Karpas-422 (cell line): ENCODE measurements at places on chromosomes 16 and 17.

DNA sequence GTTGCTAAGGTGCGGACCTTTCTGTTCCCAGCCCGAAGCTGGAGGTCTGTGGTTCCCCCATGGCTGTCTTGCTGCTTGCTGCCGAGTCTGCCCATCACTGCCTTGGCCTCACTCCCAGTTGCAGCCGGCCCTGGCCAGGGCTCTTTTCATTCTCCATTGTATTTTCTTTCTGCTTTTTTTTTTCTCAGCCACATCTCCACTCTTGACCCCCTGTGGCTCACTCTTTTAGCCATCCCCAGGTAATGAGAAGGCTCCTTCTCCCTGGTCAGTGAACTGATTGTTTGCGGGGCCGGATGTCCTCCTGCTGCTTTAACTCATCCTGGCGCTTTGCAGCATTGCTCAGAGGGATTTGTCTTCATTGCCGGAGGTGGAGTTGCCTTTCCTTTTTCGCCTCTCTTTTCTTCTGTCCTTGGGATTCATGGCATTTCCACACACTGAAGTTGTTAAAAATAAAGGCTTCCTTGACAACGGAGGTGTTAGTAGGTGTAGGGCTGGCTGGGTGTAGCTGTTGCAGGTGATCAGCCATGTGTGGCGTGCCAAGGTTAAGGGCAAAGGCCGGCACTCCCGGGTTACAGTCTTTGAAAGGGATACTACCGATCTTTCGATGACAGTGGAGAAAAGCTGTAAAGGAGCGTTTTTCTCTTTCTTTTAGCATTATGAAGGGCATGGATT lies 34.1 kb downstream of the MAP2K6 start:
- no peak for DNase-seq
- no peaks in the 10 kb centered on the region for H3K36me3 ChIP-seq
- no peaks in the 10 kb centered on the region for H3K27me3 ChIP-seq
- H3K4me3 ChIP-seq: no peak overlapping the region
- H3K4me1 ChIP-seq: peaks cover 13% of the 10 kb centered on the region
- no peak overlapping the region for H3K27ac ChIP-seq

DNA sequence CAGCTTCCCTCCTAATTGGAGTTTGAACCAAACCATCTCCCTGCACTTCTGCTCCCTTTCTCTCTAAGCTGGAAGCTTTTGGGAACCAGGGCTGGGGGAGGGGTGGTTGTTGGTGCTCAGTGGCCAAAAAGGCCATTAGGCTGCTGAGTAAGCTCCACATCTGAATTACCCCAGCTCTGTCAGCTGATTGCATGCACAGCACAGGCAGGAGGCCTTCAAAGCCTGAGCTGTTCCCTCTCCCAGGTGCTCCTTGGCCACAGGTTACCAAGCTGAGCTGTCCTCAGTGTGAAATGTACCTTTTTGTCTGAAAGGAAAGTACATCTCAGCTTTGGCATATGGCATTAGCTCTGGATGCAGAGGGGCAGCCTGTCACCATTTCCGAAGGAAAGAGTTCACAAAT lies 6.2 kb upstream of the TBKBP1 start:
- H3K4me1 ChIP-seq: no peaks in the 10 kb centered on the region
- no peak overlapping the region for H3K4me3 ChIP-seq
- H3K36me3 ChIP-seq: peaks cover 17% of the 10 kb centered on the region; the same call in 1 of the 2 replicates
- no peaks in the 10 kb centered on the region for H3K27me3 ChIP-seq

DNA sequence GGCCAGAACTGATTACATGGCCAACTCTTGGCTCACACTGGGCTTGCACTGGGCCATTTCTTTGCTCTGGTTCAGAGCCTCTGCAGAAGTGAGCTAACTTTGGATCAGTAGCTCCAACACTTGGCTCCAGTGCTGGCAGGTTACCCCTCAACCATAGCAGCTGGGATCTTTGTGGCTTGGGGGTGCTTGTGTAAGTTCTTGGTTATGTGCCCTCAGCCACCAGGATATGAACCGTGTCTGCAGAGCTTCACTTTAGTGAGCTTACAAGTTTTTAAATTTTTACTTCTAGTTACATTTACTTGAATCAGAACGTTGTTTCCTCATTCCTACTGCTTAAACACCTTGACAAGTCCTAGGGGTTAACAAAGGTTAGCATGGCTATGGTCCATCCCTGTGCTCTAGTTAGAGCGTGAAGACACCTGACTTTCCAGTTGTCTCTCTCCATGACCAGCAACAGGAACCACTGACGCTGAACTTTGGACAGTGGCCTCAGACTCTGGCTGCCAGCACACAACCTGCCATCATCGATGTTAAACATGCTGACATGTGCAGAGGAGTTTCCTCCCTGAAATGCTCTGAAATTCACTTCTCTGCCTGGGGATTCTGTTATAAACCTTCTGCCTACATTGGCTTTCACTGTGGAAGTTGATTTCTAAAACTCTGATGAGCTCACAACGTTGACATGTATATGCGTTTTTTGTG lies 4.1 kb downstream of the PDF start:
- H3K4me3 ChIP-seq: no peak overlapping the region
- H3K36me3 ChIP-seq: peaks cover 20% of the 10 kb centered on the region
- no peaks in the 10 kb centered on the region for H3K27me3 ChIP-seq
- H3K4me1 ChIP-seq: peaks cover 42% of the 10 kb centered on the region
- no peak for DNase-seq

DNA sequence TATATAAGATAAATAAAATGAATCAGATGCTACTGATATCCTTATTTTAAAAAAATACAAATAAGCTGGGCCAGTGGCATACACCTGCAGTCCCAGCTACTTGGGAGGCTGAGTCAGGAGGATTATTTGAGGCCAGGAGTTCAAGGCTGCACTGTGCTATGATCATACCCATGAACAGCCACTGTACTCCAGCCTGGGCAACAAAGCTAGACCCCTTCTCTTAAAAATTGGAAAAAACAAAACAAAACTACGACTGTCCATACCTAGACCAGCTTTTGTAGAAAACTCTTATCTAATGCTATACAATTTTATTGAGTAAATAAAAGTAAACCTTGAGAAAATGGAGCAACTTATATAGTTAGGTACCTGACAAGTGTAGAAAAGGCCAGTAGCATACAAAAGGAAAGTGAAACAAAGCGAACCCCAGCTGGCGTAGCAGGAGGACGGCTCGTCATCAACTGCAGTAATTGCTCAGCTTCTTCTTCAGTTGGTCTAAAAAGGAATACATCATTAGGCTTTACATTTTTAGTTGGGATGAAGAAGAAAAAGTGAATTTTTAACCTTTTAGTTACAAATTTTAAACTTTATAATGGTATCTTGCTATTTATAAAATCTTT lies 23.6 kb downstream of the INTS2 start:
- H3K27me3 ChIP-seq: no peaks in the 10 kb centered on the region
- DNase-seq: no peak
- no peak overlapping the region for H3K27ac ChIP-seq
